ENCODE measurements at places on chromosomes 13 and 19.

DNA sequence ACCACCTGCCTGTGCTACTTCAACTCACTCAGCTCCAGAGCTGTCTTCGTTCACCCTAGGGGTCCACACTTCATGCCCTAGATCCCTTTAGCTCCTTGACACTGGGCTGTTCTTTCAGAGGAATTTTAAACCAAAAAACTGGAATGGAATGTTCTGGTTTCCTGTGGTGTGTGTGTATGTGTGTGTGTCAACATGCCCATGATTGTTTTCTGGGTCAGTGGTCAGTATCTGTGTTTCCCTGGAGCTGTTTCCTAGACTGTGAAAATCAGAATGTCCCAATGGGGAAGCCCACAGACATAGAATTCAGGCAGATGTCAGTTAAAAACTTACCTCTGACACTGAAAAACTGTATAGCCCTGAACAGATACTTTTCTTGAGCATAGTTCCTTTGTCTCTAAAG lies 1.3 kb downstream of the PMIS2 start:
- DNase-seq, result no peak
- no peak overlapping the region for H3K4me3 ChIP-seq
- no peak overlapping the region for H3K27ac ChIP-seq
- H3K4me1 ChIP-seq, result no peaks in the 10 kb centered on the region
- no peaks in the 10 kb centered on the region for H3K36me3 ChIP-seq
- peaks cover 55% of the 10 kb centered on the region for H3K27me3 ChIP-seq

DNA sequence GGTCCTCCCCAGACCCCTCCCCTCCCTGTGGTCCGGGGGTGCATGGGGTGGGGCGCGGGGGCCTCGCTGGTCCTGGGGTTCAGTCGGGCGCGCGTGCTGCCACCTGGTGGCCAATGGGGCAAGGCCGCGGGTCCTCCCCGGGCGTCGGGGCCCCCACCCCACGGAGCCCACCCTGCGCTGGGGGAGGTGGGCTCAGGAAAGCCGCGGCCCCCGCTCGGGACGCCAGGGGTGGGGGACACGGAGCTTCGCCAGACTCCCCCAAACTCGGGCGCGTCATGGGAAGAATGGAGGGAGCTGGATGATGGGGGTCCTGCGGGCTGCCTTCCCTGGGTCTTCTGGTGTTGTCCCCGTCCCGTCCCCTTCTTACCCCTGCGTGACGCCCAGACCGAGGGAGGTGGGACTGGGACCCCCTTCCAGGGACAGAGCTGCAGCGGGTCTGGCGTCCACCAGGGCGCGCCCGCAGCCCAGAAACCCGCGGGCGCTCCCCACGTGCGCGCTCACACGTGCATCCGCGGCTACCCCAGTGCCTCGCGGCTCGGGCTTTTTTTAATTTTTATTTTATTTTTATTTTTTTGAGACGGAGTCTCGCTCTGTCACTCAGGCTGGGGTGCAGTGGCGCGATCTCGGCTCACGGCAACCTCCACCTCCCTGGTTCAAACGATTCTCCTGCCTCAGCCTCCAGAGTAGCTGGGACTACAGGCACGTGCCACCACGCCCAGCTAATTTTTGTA lies 19.8 kb upstream of the TCF3 start:
- peaks cover 17% of the 10 kb centered on the region for H3K4me1 ChIP-seq
- H3K27ac ChIP-seq, result no peak overlapping the region
- peaks cover 71% of the 10 kb centered on the region for H3K27me3 ChIP-seq
- peak; percentile 29 for DNase-seq

- H3K27ac ChIP-seq, result no peak overlapping the region
- peaks cover 14% of the 10 kb centered on the region for H3K4me1 ChIP-seq
- no peaks in the 10 kb centered on the region for H3K36me3 ChIP-seq
- no peak overlapping the region for H3K4me3 ChIP-seq
- peaks cover 5% of the 10 kb centered on the region for H3K27me3 ChIP-seq
Observed at GRCh38 chr13:113148407-113148806, 10.0 kb upstream of the PROZ start.

GRCh38 chr19:55698256-55698655 lies 23.2 kb downstream of the EPN1 start:
- H3K36me3 ChIP-seq, result peaks cover 61% of the 10 kb centered on the region
- no peak overlapping the region for H3K27ac ChIP-seq
- H3K27me3 ChIP-seq, result no peaks in the 10 kb centered on the region
- no peaks in the 10 kb centered on the region for H3K4me1 ChIP-seq
- no peak overlapping the region for H3K4me3 ChIP-seq
- DNase-seq, result no peak

GRCh38 chr13:24038405-24038804 lies 122.1 kb upstream of the SPATA13 start:
- peak; percentile 89 for DNase-seq
- peak overlapping the region; percentile 33 for H3K27ac ChIP-seq
- H3K4me3 ChIP-seq, result no peak overlapping the region
- peaks cover 12% of the 10 kb centered on the region for H3K4me1 ChIP-seq

DNA sequence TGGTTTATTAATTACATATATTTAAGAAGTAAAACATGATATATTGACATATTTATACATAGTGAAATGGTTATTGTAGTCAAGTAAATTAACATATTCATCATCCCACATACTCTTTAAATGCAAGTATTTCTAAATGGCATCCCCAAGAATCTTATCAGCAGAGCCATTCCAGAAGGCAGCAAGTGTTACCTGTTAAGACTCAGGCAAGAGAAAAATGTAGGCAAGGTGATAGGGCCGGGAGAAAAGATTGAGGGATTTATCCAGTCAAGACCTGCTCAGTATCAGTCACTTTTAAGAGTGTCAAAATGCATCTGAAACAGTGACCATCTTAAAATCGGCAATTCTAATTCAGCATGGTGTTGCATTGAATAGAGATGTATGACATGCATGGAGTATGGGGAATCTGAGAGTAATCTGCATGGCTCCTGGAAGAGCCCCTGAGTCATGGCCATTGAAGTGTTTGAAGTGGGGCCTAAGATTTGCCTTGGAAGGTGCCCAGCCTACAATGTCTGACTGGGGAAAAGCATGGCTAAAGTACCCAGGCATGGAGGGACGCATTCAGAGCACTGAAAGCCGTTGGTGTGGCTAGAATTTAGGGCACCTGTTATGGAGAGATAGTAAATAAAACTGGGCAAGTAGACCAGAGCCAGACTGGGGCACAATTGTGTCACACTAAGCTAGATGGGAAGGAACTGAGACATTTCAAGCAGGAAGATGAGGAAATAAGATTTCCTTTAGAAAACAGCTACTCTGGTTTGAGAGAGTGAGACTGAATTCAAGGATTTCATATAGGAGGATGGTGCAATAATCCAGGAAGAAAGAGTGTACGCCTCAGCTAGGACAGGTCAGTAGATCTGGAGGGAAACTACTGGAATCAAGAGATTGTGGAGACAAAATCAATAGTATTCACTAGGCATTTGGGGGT lies 25.0 kb upstream of the C1QTNF9B start:
- no peaks in the 10 kb centered on the region for H3K4me1 ChIP-seq
- no peak for DNase-seq
- H3K36me3 ChIP-seq, result no peaks in the 10 kb centered on the region
- H3K27ac ChIP-seq, result no peak overlapping the region

DNA sequence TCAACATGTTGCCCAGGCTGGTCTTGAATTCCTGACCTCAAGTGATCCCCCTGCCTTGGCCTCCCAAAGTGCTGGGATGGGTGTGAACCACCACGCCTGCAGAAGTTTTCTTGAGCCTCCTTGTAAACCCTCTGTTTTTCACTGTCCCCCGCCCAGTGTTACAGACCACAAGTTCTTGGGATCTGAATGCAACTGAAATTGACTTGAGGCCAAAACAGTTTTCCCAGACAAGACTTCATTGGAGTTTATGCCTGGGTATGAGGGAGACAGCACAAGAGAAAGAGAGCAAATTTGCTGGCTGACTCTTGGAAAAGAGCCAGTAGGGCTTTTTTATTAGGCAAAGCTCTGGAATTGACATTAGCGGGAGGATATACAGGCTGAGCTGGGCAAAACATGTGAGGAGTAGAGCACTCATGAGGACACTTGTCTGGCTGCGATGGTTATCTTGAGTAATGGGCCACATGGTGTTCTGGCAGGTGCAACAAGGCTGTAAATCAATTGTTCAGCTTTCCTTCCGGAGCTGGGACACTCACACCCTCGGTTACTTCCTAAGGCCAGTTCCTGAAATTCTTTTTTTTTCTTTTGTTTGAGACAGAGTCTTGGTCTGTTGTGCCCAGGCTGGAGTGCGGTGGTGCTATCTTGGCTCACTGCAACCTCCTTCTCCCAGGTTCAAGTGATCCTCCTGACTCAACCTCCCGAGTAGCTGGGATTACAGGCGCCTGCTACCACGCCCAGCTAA lies 12.7 kb upstream of the HNRNPL start:
- H3K4me1 ChIP-seq, result peaks cover 9% of the 10 kb centered on the region
- peak; percentile 84 for DNase-seq
- H3K27ac ChIP-seq, result no peak overlapping the region
- H3K4me3 ChIP-seq, result no peak overlapping the region

DNA sequence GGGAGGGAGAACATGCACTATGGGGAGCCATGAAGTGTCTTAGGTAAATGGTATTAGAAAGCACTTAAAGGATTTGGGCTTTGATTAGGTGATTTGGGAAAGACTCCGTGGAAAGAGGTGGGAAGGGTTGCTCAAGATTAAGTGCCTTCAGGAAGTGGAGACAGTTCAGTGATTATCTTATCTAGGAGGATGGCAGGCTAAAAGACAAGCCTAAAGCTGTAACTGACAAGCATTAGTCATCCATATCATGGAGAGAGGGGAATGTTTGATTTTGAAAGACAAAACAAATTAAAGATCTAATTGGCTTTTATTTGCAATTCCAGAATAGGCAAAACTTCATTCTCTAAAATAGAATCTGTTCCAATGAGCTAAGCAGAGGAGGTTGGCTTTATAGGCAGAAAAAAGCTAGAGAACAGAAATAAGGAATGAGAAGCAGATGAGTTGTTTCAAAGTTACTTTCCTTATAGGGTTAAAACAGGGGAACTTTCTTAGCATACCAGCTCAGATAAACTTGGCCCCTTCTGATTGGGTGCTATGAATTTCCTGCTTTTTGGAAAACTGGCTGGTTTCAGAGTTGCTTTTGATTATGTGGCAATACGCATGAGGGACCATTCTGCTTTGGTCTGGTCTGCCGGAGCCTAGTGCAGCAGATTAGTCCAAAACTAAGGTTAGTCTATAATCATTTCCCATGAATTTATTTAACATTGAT lies 1.8 kb upstream of the DIAPH3 start:
- H3K4me3 ChIP-seq, result peak overlapping the region; percentile 88
- no peaks in the 10 kb centered on the region for H3K27me3 ChIP-seq
- DNase-seq, result no peak

DNA sequence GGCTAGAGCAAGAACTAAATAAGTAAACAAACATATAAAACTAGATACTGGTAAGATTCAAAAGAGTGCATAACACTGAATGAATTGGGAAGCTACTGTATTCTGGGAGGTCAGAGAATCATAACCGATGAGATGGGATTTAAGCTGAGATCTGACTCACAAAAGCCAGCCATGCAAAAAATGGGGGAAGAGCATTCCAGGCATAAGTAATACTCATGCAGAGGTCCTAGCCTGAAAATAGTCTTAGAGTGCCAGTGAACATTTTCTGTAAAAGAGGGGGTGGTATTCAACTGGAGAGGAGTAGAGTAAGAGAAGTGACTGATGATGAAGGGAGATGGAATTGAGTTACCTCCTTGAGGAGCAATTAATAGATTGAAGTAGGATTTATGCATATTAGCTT lies 872.0 kb upstream of the GPC6 start:
- DNase-seq, result no peak
- H3K4me1 ChIP-seq, result no peaks in the 10 kb centered on the region
- H3K27me3 ChIP-seq, result no peaks in the 10 kb centered on the region
- no peak overlapping the region for H3K27ac ChIP-seq
- no peaks in the 10 kb centered on the region for H3K36me3 ChIP-seq

DNA sequence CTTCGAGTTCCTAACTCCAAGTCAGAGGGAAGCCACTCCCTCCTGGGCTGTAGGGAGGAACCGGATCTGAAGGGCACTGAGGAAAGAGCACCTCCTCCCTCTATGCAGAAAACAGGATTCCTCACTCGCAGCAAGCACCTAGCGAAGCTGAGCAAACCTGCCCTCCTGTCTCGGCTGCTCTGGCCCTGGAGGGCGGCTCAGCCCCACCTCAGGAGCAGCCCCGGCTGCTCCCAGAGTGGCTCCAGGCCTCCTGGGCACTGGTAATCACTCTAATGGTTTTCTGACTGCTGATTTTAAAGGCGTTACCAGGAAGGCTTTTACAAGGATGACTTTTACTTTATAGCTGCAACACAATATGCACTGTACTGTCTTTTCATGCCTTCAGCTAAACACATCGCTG lies 312.5 kb downstream of the TEX29 start:
- H3K4me1 ChIP-seq, result no peaks in the 10 kb centered on the region
- DNase-seq, result no peak
- H3K36me3 ChIP-seq, result no peaks in the 10 kb centered on the region
- H3K27ac ChIP-seq, result no peak overlapping the region
- H3K4me3 ChIP-seq, result no peak overlapping the region

- H3K27ac ChIP-seq, result no peak overlapping the region
- peaks cover 9% of the 10 kb centered on the region for H3K27me3 ChIP-seq
- no peaks in the 10 kb centered on the region for H3K36me3 ChIP-seq
Observed at GRCh38 chr19:31421082-31421481, 71.8 kb upstream of the TSHZ3 start.

DNA sequence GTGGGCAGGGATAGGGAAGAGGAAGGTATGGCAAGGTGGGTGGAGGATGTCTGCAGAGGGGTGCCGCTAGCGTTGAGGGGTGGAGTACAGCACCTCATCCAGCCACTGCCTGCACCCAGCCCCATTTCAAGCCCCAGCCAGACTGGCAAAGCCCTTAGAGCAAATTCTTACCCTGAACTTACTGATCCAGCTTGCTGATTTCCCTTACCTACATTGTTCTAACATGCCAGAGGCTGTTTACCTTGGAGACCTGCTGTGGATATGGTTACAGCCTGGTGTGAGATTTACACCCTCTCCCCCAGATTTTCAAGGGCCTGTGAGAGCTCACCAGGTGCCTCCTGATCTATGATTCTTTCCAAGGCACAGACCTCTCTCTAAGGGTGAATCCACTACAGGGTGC lies 86.0 kb downstream of the ZNF726 start:
- no peak overlapping the region for H3K27ac ChIP-seq
- H3K27me3 ChIP-seq, result no peaks in the 10 kb centered on the region
- no peaks in the 10 kb centered on the region for H3K36me3 ChIP-seq
- no peak overlapping the region for H3K4me3 ChIP-seq

GRCh38 chr13:92530364-92530763 lies 696.2 kb upstream of the GPC6 start:
- no peak for DNase-seq
- no peak overlapping the region for H3K27ac ChIP-seq
- H3K4me3 ChIP-seq, result no peak overlapping the region
- H3K36me3 ChIP-seq, result no peaks in the 10 kb centered on the region
- no peaks in the 10 kb centered on the region for H3K27me3 ChIP-seq

DNA sequence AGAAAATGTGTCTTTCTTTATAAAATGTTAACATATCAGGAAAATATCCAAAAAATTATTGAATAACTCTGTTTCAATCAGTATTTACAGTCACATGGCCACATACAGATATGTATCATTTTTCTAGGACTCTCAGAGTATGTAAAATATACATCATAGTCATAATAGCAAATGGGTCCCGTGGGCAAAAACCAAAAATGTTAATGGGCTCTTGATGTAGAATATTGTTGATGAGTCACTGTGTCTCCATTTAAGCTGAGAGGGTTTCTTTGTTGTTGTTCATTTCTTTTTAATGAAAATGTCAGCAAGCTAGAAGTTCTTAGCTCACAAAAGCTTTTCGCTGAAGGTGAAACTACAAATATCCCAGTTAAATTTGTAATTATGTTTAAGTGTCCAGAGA lies 1713.1 kb upstream of the PCDH20 start:
- H3K27me3 ChIP-seq, result no peaks in the 10 kb centered on the region
- H3K4me3 ChIP-seq, result no peak overlapping the region
- H3K36me3 ChIP-seq, result no peaks in the 10 kb centered on the region
- H3K27ac ChIP-seq, result no peak overlapping the region

GRCh38 chr13:59950266-59950665 lies 213.5 kb downstream of the DIAPH3 start:
- H3K27me3 ChIP-seq, result no peaks in the 10 kb centered on the region
- no peak overlapping the region for H3K27ac ChIP-seq
- peak; percentile 12 for DNase-seq
